ENCODE measurements at places on chromosomes 5 and 9. TPM values are rescaled to one million over a fixed set of nuclear protein-coding genes. Genes with fewer than 3 reads are reported as not detected.

CDKN2B-AS1 gene
- total RNA-seq = not detected

FBN2 gene
- 0.21 TPM for total RNA-seq

MYORG gene
- total RNA-seq = 34.1 TPM

TPPP gene
- 5.7 TPM for total RNA-seq

SLC28A3 gene
- not detected for total RNA-seq

AJM1 gene
- total RNA-seq = 1.3 TPM

INSL4 gene
- not detected for total RNA-seq

CYLC2 gene
- not detected for total RNA-seq

ADAMTS19 gene
- 0.34 TPM for total RNA-seq

PTPDC1 gene
- 7.3 TPM for total RNA-seq

SLC6A7 gene
- not detected for total RNA-seq

LCNL1 gene
- 0.44 TPM for total RNA-seq

NUDT12 gene
- total RNA-seq = 7.6 TPM

DNA sequence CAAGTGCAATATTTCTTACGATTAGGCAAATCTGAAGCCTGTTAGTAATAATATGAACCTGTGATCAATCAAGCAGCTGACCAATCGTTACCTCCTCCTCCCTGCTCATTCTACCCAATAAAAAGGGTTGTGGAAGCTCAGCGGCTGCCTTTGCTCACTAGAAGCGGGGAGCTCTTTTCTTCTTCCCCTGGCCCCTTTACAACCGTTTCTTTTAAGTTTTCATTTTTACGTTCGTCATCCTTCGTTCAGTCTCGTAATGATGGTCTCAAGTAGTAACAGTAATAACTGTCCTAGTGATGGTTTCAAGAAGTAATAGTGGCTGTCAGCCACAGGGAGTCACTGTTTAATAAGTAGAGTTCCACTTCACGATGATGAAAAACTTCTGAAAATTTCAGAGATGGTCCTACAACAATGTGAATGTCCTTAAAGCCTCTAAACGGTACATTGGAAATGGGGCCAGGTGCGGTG is 6.2 kb downstream of the UGT3A2 start:
- H3K4me3 ChIP-seq = no peak overlapping the region
- H3K27ac ChIP-seq = no peak overlapping the region
- peaks cover 2% of the 10 kb centered on the region for H3K27me3 ChIP-seq
- DNase-seq = no peak
- no peaks in the 10 kb centered on the region for H3K4me1 ChIP-seq

GRCh38 chr5:33238826-33239695 is 201.7 kb upstream of the TARS1 start:
- no peaks in the 10 kb centered on the region for H3K4me1 ChIP-seq
- H3K27ac ChIP-seq = no peak overlapping the region
- no peaks in the 10 kb centered on the region for H3K36me3 ChIP-seq
- no peaks in the 10 kb centered on the region for H3K27me3 ChIP-seq

GRCh38 chr5:97545886-97546535 is 363.0 kb upstream of the RIOK2 start:
- no peaks in the 10 kb centered on the region for H3K4me1 ChIP-seq
- no peaks in the 10 kb centered on the region for H3K36me3 ChIP-seq
- no peaks in the 10 kb centered on the region for H3K27me3 ChIP-seq
- DNase-seq = no peak
- H3K27ac ChIP-seq = no peak overlapping the region

DNA sequence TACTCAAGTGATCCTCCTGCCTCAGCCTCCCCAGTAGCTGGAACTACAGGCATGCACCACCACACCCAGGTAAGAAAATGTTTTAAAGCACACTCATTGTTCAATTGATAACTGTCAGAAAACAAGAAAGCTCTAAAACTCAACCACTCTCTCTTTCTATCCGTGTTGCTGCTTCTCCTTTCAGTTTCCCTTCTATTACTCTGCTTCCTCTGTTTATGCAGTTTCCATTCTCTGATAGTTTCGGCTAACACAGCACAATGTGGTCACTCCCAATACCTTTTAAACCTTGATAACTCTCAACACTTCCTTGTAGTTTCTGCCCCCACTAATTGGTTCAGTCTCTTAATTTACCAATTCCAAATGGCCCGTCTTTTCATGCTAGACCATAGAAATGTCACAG is 59.2 kb upstream of the NR4A3 start:
- H3K4me3 ChIP-seq = no peak overlapping the region
- H3K27me3 ChIP-seq = peaks cover 2% of the 10 kb centered on the region
- no peaks in the 10 kb centered on the region for H3K36me3 ChIP-seq
- no peak overlapping the region for H3K27ac ChIP-seq

DNA sequence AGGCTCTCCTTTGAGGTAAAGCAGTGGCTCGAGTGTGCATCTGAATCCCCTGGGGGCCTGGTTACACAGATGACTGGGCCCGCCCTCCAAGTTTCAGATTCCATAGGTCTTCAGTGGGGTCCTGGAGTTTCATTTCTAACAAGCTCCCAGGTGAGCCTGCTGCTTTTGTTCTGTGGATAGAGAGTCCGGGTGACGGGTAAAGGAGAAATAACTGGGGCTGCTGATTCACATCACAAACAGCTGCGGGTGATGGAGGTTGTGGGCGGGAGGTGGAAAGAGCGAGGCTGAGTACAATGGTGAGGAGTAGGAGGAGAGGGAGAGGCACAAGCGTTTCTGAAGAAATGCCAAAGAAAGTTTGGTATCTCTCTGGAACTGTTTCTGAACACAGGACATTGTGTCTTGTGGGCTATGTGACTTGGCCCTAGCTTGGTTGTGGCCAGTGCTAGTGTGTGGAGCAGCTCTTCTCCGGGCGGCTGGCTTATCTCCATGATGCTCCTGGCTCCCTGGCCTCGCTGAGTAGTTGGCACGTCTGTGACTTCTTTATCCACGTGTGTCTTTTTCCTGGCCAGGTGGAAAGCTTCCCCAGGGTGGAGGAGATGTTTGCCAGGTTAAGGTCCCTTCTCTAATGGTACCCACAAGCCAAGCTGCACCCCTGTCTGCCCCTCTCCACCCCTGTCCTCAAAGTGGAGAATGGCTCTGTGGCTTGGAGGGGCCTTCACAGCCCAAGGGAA is 61.7 kb downstream of the HSPA4 start:
- no peak overlapping the region for H3K4me3 ChIP-seq
- peaks cover 42% of the 10 kb centered on the region for H3K4me1 ChIP-seq
- H3K27ac ChIP-seq = peak overlapping the region; percentile 41
- DNase-seq = no peak
- H3K36me3 ChIP-seq = no peaks in the 10 kb centered on the region

DNA sequence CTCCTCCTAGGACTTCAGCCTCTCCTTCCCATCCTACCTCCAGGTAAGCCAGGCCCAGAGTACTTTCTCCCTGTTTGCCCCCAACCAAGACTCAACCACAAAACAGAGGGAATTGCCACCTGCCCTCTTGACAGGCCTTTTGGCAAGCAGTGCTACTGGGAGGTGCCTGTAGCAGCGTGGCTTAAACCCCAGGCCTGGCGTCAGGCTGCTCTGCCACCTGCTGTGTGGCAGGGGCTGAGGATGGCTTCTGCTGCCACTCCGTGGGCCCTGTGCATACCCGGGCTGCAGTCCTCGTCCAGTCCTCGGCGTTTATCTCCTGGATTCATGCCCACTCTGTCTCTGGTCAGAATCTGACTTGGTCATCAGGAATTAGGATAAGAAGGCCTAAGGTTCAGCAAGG is 163.1 kb downstream of the PAX5 start:
- no peaks in the 10 kb centered on the region for H3K27me3 ChIP-seq
- H3K4me3 ChIP-seq = no peak overlapping the region
- no peaks in the 10 kb centered on the region for H3K4me1 ChIP-seq
- DNase-seq = peak; percentile 19
- no peak overlapping the region for H3K27ac ChIP-seq

- peaks cover 20% of the 10 kb centered on the region for H3K4me1 ChIP-seq
- no peaks in the 10 kb centered on the region for H3K36me3 ChIP-seq
- DNase-seq = no peak
- no peak overlapping the region for H3K4me3 ChIP-seq
Measured at GRCh38 chr9:91258451-91258850, 103.3 kb downstream of the AUH start.

DNA sequence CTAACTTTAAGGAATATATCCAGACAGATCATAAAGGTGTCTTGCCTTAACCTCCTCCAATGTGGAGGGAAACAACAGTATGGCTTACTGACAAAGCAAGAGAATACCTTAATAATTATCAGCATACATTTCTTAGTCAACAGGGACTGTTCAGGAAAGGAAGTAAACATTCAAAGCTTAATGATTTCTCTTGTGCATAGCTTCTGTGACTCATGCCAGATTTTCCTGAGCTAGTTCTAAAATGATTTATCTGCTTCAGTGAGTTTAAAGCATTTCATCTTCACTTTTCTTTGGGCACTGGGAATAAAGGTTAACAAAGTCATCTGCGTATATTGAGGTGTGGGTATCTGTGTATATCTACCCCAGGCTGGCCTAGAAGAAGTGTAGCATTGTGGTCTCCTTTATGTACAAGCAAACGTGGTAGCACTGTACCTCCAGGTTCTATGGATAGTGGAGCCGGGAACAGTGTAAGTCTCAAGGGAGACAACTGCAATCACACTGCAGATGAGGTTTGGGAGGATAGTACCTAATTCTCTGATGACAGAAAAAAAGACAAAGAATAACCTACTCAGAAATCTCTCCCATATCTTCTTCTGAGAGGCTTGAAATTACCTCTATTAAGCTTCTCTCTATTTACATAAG is 284.1 kb downstream of the HCN1 start:
- H3K4me1 ChIP-seq = peaks cover 9% of the 10 kb centered on the region
- no peak overlapping the region for H3K4me3 ChIP-seq
- no peaks in the 10 kb centered on the region for H3K36me3 ChIP-seq
- no peak for DNase-seq

DNA sequence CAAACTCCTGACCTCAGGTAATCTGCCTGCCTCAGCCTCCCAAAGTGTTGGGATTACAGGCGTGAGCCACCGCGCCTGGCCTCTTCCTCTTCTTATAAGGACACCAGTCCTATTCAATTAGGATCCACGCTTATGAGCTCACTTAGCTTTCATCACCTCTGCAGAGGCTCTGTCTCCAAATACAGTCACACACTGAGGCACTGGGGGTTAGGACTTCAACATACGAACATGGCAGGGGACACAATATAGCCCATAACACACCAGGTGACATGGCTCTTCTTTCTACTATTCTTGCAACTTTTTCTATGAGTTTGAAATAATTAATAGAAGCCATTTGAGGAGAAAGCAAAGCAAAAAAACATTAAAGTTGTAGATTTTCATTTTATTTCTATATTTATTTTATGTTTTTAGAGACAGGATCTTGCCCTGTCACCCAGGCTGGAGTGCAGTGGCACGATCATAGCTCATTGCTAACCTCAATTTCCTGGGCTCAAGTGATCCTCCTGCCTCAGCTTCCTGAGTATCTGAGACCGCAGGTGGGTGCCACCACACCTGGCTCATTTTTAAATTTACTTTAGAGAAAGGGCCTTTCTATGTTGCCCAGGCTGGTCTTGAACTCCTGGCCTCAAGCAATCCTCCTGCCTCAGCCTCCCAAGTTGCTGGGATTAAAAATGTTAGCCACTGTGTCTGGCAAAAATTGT is 6.0 kb upstream of the PRRT1B start:
- H3K4me1 ChIP-seq = no peaks in the 10 kb centered on the region
- no peaks in the 10 kb centered on the region for H3K27me3 ChIP-seq
- no peak overlapping the region for H3K27ac ChIP-seq
- H3K4me3 ChIP-seq = no peak overlapping the region

GRCh38 chr9:97759581-97760288 is 62.6 kb upstream of the XPA start:
- no peaks in the 10 kb centered on the region for H3K36me3 ChIP-seq
- DNase-seq = no peak
- H3K4me1 ChIP-seq = no peaks in the 10 kb centered on the region
- no peak overlapping the region for H3K4me3 ChIP-seq
- no peaks in the 10 kb centered on the region for H3K27me3 ChIP-seq

DNA sequence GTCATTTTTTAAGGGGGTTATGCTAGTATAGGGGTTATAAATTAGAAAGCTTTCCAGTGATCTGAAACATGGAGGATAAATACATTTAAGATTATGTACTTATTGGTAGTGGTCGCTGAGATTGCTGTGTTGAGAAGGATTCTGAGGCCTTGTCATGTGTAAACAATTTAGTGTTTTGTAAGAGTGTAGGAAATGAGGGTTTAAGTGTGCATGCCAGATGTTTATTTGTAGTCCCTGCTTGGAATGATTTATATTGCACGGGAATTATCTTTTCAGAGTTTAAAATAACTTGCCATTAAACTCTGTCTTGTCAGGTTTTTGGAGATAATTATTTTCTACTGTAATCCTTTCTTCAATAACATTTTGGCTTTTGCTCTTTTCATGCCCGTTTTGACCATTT is 19.4 kb downstream of the ZNF618 start:
- no peaks in the 10 kb centered on the region for H3K27me3 ChIP-seq
- H3K36me3 ChIP-seq = no peaks in the 10 kb centered on the region
- no peak overlapping the region for H3K27ac ChIP-seq
- no peaks in the 10 kb centered on the region for H3K4me1 ChIP-seq

DNA sequence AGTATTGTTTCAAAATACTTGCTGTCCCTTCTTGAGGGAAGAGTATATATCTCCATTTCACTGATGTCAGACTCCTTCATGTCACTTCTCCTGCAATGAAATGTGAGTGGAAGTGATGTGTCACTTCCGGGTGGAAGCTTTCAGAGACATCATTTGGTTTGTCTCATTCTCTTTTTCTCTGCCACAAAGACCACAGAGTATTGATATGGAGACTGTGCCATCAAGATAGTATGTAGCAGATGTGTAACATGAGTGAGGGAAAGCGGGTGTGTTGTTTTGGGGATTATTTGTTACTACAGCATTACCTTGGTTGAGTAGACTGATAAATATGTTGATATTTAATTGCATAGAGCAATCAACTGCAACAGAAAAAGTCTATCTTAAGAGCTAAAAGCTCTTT is 169.8 kb downstream of the FBXL7 start:
- H3K36me3 ChIP-seq = no peaks in the 10 kb centered on the region
- no peak overlapping the region for H3K4me3 ChIP-seq
- no peak overlapping the region for H3K27ac ChIP-seq
- H3K27me3 ChIP-seq = no peaks in the 10 kb centered on the region
- no peak for DNase-seq
- no peaks in the 10 kb centered on the region for H3K4me1 ChIP-seq

GRCh38 chr9:71352837-71353236 is 231.4 kb upstream of the TRPM3 start:
- H3K27ac ChIP-seq = no peak overlapping the region
- H3K4me1 ChIP-seq = no peaks in the 10 kb centered on the region
- no peaks in the 10 kb centered on the region for H3K27me3 ChIP-seq

DNA sequence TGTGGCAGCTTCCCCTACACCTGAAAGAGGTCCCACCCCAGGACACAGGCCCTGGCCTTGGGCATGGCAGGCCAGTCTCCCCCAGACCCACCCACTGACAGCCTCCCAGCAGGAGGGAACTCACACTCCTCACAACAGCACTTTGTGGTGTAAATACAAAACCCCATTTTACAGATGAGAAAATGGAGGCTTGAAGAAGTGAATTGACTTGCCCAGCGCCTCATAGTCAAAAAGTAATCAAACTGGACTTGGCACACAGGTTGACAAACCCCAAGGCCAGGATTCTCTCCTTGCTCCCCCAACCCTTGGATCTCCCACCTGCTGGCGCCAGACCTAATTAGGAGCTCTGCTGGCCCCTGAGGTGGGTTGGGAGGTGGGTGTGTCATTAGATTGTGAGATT is 29.2 kb upstream of the NEK6 start:
- no peak for DNase-seq
- no peaks in the 10 kb centered on the region for H3K27me3 ChIP-seq
- H3K36me3 ChIP-seq = no peaks in the 10 kb centered on the region
- H3K27ac ChIP-seq = no peak overlapping the region
- H3K4me1 ChIP-seq = no peaks in the 10 kb centered on the region

- H3K27me3 ChIP-seq = no peaks in the 10 kb centered on the region
- no peaks in the 10 kb centered on the region for H3K36me3 ChIP-seq
- no peak overlapping the region for H3K4me3 ChIP-seq
- H3K27ac ChIP-seq = no peak overlapping the region
- DNase-seq = peak; percentile 50
- H3K4me1 ChIP-seq = no peaks in the 10 kb centered on the region
Measured at GRCh38 chr5:7745882-7746610, 104.9 kb downstream of the CFAP90 start.

Data from psoas muscle (tissue), 8 donors.